ENCODE measurements at places on chromosomes 13 and 19.

GRCh38 chr13:80469853-80470381 is 129.0 kb upstream of the SPRY2 start:
- DNase-seq, result no peak

GRCh38 chr19:10850631-10851030 is 2.4 kb downstream of the C19orf38 start:
- no peak for DNase-seq

DNA sequence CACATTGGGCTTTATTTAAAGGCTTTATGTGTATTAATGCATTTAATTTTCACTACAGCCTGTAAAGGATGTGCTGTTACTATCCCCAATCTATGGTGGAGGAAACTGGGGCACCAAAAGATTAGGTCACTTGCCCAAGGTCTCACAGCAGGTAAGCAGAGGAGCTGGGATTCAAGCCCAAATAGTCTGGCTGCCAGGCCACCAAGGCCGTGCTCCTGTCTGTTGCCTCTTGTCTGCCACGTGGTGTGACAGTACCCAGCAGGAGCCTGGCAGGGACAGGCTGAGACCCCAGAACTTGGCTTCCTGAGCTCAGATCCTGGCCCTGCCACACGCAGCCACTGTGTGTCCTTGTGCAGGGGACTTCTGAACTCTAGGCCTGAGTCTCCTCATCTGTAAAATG is 4.5 kb downstream of the NTN5 start:
- DNase-seq, result no peak

- DNase-seq, result no peak
These were observed 42.3 kb downstream of the LRCH1 start for GRCh38 chr13:46595136-46595884.

GRCh38 chr13:59201841-59202240 is 961.9 kb downstream of the DIAPH3 start:
- DNase-seq, result no peak

DNA sequence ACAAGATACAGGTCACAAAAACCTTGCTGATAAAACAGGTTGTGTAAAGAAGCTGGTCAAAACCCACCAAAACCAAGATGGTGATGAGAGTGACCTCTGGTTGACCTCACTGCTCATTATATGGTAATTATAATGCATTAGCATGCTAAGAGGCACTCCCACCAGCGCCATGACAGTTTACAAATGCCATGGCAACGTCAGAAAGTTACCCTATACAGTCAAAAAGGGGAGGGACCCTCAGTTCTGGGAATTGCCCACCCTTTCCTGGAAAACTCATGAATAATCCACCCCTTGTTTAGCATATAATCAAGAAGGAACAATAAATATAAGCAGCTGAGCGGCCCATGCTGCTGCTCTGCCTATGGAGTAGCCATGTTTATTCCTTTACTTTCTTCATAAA is 434.1 kb downstream of the ZNF536 start:
- DNase-seq, result no peak

DNA sequence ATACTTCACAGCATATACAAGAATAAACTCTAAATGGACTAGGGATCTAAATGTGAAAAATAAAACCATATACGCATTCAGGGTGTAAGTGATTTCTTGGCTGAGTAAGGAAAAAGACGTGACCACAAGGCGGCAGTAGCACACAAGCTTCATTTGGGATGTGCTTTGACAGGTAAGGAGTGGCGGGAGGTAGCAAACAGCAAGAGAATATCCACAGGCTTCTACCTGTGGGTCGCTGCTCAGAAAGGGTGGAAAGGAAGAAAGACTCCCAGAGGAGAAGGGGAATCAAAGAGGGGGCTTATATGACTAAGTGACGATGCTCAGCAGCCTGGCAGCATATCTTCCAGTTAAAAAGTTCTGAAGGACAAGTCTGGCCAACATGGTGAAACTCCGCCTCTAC is 2.5 kb upstream of the ZNF121 start:
- DNase-seq, result no peak

DNA sequence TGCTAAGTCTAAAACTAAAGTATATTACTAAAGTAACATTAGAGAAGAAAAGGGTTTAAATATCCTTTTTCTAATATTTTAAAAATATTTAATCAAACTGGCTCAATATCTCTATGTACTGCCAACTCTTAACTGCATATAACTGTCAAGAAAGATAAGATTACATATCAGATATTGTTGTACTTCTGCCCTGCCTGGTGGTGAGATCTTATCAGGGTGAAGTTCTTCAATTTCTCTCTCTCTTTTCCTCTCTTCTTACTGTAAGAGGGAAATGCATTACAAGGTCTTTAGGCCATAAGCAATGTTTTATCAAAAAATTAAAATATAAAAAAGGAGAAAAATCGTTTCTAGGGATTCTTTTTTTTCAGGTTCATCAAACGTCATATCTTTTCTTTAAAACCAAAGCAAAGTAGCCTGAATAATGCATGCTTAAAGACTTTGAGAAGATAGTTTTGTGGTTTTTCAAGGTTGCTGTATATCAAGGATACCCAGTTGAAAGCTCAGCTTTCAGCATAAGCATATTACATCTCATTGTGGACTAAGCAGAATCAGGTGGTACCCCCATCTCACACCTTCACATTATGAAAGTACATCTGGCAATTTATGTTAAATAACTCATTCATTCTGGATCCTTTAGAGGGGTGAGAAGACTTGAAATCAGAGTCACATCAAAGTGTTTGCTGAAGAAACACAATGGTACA is 1625.7 kb upstream of the SLC10A2 start:
- DNase-seq, result no peak

DNA sequence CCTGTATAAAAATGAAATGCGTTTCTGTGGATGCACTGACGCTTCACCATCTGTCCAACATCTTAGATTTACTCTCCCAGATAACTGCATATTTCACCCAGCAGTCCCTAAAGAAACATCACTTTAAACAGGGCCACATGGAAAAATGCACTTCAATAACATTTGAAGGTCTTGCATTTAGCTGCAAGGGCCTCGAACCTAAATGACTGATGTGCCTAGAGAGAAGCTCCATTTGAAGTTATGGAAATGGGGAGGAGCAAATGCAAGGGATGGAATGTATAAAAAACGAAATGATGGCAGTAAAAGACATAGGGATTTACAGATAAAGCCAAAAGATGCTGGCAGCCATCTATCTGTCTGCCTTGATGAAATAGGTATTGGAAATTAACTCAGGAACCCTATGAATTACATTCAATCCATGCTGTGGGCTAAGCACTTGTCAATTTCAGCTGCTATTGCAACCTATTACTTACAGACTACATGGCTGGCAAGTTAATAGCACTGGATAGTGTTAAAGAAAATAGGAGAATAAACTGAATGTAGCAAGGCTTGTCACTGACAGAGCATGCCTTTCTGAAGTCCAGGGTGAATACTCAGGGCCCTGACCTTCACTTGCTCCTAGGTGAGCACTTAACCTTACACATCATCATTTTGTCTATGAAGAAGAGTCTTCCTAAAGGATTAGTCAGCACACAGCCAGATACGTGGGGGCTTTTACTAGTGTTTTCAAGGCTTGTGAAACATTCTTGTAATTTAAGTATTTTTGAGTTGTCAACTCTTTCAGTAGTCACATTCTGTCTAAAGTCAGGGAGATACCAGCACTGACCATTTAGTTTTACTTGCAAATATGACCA is 963.4 kb downstream of the PCDH17 start:
- no peak for DNase-seq

DNA sequence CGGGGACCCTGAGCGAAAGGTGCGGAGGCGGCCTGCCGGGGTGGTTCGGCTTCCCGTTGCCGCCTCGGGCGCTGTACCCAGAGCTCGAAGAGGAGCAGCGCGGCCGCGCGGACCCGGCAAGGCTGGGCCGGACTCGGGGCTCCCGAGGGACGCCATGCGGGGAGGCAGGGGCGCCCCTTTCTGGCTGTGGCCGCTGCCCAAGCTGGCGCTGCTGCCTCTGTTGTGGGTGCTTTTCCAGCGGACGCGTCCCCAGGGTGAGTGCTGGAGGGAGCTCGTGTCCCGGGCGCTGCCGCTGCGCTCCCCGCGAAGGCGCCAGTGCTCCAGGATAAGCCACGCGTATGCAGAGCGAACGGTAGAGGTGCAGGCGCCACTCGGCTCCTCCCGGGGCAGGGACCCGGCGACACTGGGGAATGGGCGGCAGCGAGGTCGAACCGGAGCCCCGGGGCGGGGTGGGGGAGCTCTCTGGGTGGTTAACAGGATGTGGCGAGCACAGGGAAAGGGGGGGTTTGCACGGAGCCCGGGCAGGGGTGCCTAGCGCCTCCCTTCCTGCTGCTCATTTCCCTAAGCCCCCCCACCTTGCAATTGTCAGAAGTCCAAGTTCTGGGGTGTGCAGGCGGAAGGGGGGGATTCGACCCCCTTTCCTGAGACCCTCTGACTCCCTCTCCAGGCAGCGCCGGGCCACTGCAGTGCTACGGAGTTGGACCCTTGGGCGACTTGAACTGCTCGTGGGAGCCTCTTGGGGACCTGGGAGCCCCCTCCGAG is at the start of gene IL27RA:
TSS of gene IL27RA (plus strand) at position 44 of the 762 bp plus-strand sequence. CDS start at position 155, 111 bp downstream.
- peak; percentile 17 for DNase-seq

- DNase-seq, result peak; percentile 96
These were observed 173.6 kb downstream of the NUFIP1 start for GRCh38 chr13:44815623-44816022.

DNA sequence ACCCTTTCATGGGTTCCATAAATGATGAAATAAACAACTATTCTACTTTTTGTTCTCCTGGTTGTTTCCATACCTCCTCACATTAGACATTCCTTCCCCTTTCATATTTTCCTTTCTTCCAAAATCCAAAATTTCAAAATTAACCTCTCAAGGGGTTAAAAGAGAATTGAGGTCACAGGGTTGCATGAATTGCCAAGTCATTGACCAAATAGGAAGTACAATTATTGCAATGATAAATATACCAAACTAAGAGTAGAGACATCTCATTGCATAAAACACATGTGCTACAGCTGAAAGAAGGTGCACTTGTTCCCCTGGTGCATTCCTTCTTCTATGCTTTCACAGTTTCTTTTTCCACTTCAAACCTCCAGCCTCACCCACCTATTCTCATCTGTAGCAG is 136.1 kb downstream of the KCTD12 start:
- no peak for DNase-seq

GRCh38 chr13:112713517-112714253 is 23.8 kb downstream of the ATP11A start:
- DNase-seq, result no peak

DNA sequence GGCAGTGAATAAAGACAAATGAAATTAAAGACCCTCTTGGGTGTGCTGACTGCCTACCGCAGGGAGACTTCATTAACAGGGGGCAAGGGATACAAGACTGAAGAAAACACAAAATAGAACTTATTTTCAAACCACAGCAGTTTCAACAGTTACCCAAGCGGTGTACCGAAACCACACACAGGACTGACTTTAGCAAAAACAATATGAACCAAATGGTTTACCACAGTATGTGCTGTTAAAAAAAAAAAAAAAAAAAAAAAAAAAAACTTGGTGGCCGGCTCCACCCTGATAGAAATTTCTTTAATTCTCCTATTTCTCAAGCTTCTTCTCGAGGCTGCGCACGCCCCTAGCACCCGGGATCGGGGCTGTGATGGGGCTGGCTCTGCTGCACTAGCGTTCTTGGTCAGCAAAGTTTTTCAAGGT is 42.6 kb downstream of the KLF2 start:
- no peak for DNase-seq

DNA sequence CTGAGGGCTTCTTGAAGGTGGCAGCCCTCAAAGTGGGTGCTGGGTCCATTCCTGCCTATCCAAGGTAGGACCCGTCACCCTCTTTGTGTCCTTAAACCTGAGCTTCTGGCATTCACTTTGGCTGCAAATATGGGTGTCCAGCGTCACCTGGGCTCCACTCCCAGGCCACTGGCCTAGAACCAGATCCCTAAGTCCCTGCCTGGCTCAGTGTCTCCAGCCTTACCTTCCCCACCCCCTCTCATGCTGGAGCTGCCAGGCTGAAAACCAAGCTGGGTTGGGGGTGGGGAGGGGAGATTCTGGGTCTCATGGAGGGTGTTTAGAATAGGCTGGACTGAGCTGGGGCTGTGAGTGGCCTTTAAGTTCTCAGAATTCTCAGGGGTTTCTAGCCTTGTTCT is 12.4 kb downstream of the PDE4A start:
- DNase-seq, result no peak

DNA sequence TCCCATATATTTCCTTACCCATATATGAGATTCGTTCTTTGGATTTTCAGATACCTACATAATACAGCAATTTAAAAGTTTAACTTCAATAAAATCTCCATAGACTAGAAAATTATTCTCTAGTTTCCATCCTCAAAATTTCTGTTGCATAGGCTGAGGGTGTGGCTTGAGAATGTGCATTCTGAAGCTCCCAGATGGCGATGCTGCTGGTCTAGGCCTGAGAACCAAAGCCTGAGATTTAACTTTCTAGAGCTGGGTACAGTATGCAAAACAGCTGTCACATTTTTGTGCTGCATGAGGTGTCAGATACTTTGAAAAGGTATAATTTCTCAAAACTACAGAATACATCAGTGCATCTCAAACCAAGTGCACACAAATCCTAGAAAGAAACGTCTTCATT is 42.7 kb downstream of the MPHOSPH8 start:
- DNase-seq, result no peak

DNA sequence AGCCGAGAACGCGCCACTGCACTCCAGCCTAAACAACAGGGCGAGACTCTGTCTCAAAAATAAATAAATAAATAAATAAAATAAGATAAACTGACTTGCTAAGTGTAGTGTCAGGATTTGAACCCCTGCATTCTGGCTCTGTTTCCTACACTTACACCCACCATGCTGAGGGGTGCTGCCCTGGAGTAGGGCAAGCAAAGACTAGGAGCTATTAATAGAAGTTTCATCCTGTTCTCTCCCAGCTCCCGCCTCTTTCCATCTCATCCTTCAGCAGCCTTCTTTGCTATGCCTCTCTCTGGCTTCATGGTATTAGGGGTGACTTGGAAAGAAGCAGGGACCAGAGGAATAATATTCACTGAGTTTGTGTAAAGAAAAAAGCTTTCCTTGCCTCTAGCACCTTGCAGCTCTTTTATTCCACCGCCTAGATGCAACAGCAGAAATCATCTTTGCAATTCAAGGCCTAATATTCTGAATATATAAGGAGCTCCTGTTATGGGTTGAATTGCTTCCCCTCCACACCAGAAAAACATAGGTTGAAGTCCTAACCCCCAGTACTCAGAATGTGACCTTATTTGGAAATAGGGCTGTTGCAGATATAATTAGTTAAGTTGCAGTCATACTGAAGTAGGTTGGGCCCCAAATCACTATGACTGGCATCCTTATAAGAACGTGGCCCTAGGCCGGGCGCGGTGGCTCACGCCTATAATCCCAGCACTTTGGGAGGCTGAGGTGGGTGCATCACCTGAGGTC is 8.7 kb upstream of the PLAUR start:
- no peak for DNase-seq

DNA sequence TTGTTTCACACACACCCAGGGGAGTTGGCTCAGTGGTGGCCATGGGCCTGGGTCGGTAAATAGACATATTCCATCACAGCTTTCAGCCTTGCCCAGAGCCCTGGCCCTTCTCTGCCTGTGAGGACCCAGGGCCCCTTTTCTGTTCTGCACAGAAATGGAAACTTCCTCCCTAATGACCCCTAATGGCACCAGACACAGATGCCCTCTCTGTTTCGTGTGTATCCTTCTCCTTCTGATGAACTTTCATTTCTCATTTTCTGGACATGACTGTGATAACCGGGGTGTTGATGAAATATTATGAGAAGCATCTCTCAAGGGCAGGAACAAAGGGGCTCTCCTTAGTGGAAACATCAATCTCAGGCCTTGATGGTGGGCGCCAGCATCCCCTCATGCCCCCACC is 12.8 kb downstream of the LILRA1 start:
- DNase-seq, result no peak

- no peak for DNase-seq
These were observed 183.0 kb downstream of the DCT start for GRCh38 chr13:94296471-94296870.

Measured in fibroblast of skin of left biceps (primary cell).